ENCODE measurements at places on chromosomes 1 and 21.

DNA sequence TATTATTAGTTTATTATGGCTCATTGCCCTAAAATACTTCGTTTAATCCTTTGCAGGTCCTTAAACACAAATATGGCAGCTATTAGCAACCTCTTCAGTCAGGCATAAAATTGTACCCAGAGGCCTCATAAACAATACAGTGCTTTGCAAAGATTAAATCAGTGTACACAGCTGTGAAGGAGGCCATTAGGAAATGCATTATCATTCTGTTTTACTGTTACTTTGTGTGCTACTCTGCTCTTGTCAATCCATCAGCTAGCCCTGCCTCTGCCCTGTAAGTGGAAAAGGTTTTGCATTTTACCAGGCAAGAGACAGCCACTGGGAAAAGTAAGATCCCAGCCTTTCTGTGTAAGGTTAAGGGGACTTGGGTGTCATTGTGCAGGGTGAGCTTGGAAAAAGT lies 415.7 kb upstream of the DAB1 start:
- DNase-seq = no peak

DNA sequence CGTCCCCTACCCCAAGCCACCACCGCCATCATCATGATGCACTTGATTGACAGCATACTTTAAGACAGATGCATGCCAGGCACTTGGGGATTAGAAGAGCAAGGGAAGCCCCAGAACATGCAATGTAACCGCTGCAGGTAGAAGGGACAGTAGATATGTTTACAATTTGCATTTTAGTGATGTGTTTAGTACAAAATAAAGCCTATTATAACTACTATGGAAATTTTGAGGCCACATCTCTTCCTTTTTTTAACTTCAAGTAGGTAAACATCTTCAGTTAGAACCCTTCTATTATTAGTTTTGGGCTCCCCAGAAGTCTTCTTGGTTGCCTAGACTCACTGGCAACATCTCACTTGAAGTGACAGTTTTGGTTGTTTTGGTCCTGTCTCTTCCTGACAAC lies 25.3 kb downstream of the CR1L start:
- no peak for DNase-seq

GRCh38 chr1:205775717-205776056 lies 405 bp upstream of the RAB29 start:
- DNase-seq = peak; percentile 53

DNA sequence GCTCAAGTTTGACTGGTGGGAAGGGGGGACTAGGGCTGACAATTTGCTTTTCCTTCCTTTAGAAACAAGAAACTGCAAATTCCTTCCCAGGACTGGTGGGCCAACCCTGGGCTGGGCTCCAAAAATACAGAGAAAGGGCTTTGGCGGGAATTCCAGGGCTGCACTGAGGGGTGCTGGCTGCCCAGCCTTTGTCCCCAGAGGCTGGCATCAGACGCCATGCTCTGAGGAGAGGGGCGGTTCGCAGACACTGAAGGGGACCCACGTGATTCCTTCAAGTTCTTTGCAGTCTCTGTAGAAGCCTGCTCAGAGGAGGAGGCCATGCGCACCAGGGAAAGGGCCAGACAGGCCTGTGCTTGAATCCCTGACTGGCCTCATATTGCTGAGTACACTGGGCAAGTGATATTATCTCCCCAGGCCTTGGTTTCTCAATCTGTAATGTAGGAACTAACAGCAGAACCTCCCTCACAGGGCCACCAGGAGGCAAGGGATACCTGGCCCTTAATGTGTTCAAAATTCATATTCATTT lies 119.5 kb downstream of the EPHB2 start:
- DNase-seq = no peak

DNA sequence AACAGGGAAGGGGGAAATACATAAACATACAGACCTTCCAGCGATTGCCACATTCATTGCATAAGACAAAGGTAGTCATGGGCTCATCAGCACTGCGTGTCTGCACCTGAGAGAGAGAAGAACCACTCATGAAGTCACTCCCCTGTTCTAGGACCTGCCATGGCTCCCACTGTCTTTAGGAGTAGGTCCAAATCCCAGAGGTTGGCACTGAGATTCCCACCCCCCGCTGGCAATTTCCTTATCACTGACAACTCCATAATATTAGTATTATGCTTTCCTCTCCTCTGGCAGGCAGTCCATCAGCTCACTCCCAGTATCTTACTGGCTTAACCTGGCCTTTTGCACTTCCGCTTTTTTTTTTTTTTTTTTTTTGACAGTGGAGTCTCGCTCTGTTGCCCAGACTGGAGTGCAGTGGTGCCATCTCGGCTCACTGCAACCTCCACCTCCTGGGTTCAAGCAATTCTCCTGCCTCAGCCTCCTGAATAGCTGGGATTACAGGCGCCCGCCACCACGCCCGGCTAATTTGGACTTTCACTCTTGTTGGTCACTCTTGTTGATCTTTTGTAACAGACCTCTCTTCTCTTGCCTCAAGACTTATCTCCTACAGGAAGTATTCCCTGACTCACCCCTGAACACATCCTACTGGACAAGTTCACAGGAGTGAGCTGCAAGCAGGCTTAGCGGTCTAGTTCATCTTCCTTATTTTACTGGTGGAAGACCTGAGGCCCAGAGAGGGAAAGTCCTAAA lies 14.8 kb upstream of the ZNF436 start:
- DNase-seq = peak; percentile 84

- DNase-seq = peak; percentile 73
Observed at GRCh38 chr1:46477153-46477929, 12.3 kb upstream of the DMBX1 start.
